ENCODE measurements at places on chromosomes 16 and 17.

GRCh38 chr17:74635418-74635817, 11.9 kb upstream of the CD300E start:
- DNase-seq: no peak

DNA sequence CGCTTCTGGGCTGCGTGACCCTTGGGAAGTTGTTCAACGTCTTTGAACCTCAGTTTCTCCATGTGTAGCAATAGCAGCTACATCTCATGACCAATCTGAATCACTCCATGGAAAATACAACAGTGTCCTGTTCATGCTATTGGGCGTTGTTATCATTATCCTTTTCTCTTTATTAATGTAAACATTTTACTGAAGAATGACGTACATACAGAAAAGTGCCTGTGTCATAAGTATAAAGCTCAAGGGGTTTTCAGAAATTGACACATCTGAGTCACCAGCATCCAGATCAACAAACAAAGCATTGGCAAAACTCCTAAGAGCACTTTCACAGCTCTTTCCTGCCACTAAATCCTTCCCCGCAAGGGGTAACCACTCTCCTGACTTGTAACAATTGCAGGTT, 438.4 kb downstream of the XYLT1 start:
- DNase-seq: peak; percentile 98

- DNase-seq: no peak
These were observed 9.9 kb downstream of the CASC3 start for GRCh38 chr17:40150276-40150675.

GRCh38 chr16:80671281-80671849, 130.6 kb downstream of the DYNLRB2 start:
- DNase-seq: no peak

- DNase-seq: no peak
These were observed 4.3 kb upstream of the C16orf95 start for GRCh38 chr16:87321336-87322107.

DNA sequence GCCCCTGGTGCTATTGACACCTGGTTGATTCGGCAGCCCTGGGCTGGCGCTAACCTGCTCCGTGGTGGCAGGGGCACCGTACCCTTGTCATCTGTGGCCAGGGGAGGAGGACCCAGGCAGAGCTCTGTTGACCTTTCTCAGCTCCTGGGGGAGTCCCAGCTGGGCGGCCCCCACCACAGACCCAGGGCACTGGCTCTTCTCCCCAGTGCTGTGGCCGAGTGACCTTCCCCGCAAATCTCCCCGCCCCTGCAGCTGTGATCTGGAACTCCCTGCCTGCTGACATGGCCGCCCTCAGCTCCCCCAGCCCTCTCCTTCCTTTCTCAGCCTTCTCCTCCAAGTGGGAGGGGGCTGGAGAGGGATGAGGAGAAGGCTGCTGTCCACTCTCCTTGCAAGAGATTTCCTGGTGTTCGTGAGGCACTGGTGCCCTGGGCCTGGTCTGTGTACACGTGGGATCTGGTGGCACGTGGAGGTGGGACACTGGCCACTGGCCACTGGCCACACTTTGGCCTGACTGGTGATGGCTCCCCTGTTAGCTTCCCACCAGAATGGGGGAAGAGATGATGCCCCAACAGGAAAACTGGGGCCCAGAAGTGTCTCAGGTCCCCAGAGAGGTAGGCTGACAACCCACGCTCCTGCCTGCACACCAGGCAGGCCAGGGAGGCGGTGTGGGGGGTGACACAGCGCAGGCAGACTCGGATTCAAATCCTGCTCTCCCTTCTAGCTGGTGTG, 8.2 kb downstream of the FMNL1 start:
- no peak for DNase-seq

- DNase-seq: no peak
These were observed 95.2 kb downstream of the SPACA3 start for GRCh38 chr17:33086878-33087277.

GRCh38 chr17:75752802-75753513, 12.0 kb downstream of the GALK1 start:
- DNase-seq: no peak

DNA sequence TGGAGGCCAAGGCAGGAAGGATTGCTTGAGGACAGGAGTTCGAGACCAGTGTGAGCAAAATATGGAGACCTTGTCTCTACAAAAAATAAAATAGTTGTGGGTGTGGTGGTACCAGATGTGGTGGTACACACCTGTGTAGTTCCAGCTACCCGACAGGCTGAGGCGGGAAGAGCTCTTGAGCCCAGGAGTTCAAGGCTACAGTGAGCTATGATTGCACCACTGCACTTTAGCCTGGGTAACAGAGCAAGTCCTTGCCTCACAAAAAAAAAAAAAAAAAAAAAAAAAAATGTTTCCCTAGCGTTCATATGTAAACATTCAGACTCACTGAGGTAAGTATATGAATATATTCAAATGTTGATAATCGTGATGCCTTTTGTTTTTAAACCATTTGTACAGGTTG, 39.5 kb downstream of the CLUH start:
- no peak for DNase-seq

- no peak for DNase-seq
These were observed 36.0 kb upstream of the PVALEF start for GRCh38 chr17:81129289-81129688.
